ENCODE measurements at places on chromosomes 5 and 9.
A peak's percentile ranks its signal among the peaks of the same experiment; 100 is the strongest.

- DNase-seq = peak; percentile 23
Observed at GRCh38 chr5:39955156-39955555, 530.4 kb upstream of the DAB2 start.

DNA sequence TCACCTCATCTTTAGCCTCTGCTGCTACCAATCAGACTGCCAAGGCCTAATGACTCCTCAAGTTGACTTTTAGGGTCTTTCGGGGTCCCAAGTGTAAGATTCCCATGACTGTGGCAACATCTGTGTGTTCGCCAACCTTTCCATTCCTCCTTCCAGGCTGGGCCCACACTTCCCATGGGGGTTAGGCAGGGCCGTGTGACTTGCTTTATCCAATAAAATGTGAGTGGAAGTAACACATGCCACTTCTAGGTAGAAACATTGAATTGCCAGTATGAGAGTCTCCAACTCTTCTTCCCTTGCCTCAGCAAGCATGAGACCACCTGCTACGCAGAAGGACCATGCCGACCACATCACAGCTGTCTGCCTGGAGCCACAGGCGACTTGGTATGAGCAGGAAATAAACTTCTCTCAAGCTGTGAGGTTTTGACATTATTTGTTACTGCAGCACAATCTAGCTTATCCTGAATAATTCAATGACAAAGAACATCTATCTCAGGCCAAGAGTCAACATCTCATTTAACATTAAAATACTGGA is 190.4 kb upstream of the IER5L start:
- no peak for DNase-seq

GRCh38 chr5:109485030-109485429 is 75.3 kb upstream of the PJA2 start:
- peak; percentile 7 for DNase-seq

GRCh38 chr9:131714161-131714646 is 25.7 kb downstream of the RAPGEF1 start:
- peak; percentile 81 for DNase-seq

DNA sequence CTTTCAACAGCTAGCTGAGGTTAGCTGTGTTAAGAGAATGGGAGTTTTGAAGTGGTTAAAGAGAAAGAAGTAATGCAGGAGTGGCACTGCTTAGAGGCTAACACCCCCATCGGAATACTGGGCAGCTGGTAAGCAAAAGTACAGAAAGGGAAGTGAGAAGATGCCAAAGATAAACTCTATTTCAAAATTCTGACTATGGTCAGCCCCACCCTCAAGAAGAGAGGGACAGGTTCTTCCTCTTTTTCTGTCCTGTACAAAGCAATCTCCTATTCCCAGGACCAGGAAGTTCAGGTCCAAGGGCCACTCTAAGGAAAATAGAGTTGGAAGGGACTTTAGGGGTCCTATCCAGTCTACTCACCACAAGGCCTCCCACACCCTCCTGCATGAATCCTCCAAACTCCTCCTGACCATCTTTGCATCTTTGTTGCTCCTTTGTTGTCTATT is 45.9 kb upstream of the JAK2 start:
- no peak for DNase-seq

GRCh38 chr5:142014911-142015584 is 2.2 kb upstream of the GNPDA1 start:
- peak; percentile 57 for DNase-seq
